ENCODE measurements at places on chromosomes 7 and 10.

GRCh38 chr10:75480374-75480773, 49.0 kb downstream of the LRMDA start:
- DNase-seq = no peak

- DNase-seq = no peak
Observed at GRCh38 chr10:93071177-93071472, 2.6 kb upstream of the CYP26A1 start.

DNA sequence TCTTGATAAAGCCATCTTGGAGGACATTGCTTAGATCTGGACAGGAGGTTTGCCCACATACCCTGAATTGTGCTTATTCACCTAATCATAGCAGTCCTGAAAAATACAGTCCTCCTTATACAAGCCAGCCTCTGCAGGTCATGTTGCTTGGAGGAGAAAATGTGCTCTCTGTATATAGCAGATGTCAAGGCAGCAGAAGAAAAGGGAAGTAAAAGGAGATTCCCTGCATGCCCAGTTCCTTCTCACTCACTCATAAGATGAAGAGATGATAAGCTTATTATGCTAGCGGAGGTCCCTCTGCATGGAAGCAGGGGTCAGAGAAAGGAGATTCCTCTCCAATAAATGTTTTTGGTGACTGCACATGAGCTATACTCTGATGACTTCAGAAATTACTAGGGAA, 458.8 kb upstream of the ZMIZ1 start:
- DNase-seq = no peak

- DNase-seq = no peak
Observed at GRCh38 chr10:87613751-87614150, 45.9 kb upstream of the PAPSS2 start.
